ENCODE measurements at places on chromosomes 16 and 17. TPM values are rescaled to one million over a fixed set of nuclear protein-coding genes. Genes with fewer than 3 reads are reported as not detected.

The ZNF267 gene
- total RNA-seq = 17.4 TPM

The CDRT15L2 gene
- total RNA-seq = not detected

The PRR11 gene
- 0.62 TPM for total RNA-seq

The ALDH3A2 gene
- total RNA-seq = 55.7 TPM

The RPH3AL gene
- total RNA-seq = 12.5 TPM

The CDT1 gene
- 0.88 TPM for total RNA-seq

The PLCG2 gene
- total RNA-seq = 48.4 TPM

The PLA2G10 gene
- not detected for total RNA-seq

The PCGF2 gene
- total RNA-seq = 61.4 TPM

DNA sequence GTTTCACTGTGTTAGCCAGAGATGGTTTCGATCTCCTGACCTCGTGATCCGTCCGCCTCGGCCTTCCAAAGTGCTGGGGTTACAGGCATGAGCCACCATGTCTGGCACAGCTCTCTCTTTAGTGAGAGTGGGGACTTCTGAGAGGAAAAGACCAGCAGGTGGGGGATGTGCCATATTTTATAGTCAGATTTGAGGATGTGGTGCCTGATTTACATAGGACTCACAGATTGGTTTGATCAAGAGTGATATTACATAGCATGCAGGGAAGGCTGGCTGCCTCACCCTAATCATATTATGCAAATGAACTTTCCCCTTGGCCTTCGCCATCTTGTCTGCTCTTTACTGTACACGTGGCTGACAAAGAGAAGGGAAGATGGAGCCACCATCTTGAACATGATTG, 28.1 kb upstream of the MAPK3 start:
- DNase-seq = no peak

- DNase-seq = no peak
These were observed 31.9 kb downstream of the CLUAP1 start for GRCh38 chr16:3532741-3533140.

DNA sequence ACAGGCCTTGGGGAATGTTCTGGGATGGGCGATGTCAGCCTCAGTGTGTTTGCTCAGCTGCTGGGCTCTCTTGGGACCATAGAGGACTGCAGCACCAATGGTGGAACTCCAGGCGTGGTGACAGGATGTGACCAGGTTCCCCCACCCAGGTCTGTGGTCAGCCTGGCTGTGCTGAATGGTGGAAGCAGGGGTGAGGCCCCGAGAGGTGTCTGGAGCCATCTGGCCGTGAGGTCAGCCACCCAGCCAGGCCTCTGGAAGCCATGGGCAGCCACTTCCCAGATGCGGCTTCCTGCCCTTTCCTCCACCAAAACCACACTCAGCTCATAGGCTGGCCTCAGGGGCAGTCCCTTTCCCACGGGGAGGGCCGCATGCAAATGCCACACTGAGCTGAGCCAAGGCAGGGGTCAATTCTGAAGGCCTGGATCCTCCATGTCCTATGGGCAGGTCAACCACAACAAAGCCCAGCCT, 7.8 kb upstream of the MAPK7 start:
- peak; percentile 67 for DNase-seq

DNA sequence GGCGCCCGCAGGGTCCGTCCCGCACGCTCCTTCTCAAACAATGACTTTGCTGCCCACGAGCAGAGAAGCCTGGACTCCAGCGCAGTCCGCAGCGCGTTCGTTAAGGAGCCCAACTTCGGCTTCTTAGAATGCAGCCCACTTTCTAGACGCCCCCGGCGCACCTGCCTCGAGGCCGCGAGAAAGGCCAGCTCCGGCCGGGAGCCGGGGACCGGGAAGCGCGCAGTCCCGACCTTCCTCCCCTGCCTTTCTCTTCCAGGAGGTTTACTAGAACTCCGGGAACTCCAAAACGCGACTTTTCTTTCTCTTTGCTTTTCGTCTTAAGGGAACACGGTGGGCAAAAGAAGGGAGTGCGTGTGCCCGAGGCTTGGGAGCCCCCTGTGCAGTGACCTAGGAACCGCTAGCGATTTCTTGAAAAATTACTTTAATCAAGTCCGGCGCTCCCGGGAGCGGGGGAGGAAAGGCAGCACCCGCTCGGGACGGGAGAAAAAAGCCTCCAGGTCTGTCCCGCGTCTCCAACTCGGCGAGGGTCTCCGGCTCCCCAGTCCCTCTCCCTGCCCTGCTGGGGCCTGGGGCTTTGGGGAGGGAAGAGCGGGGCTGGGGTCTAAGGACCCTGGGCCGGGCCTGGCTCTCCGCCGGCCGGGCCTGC, 2.6 kb downstream of the HNF1B start:
- no peak for DNase-seq

DNA sequence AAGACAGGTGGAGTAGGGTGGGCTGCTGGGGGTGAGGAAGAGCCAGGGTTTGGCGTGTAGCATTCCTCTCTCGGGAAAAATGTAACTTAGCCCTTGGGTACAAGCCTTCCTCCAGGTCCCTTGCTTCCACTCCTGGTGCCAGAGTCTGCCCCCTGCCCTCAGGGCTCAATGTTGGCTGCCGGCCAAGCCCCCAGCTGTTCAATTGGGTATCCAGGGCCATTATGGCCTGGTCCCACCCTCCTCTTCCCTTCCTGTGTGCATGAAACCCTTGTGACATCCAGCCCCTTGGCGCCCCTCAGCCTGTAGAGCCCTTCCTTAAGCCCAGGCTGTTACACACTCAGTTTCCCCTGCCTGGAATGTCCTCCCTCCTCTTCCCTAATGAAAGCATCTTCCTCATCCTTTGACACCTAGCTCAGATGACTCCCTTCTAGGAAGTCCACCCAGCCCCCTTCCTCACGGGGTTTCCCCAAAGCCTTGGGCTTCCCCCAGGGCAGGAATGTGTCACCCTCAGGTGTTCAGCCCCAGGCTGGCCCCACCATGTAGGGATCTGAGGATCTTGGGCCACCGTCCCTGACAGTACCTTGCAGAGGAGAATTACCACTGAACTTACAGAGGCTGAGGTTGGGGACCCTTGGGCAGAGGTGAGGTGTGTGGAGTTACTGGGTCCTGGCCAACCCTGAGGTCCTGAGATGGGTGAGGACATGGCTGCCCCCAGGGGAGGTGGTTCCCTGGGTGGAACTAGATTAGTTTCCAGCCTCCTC, 30.0 kb downstream of the B9D1 start:
- no peak for DNase-seq

GRCh38 chr16:56294579-56294978, 103.3 kb downstream of the GNAO1 start:
- DNase-seq = no peak

DNA sequence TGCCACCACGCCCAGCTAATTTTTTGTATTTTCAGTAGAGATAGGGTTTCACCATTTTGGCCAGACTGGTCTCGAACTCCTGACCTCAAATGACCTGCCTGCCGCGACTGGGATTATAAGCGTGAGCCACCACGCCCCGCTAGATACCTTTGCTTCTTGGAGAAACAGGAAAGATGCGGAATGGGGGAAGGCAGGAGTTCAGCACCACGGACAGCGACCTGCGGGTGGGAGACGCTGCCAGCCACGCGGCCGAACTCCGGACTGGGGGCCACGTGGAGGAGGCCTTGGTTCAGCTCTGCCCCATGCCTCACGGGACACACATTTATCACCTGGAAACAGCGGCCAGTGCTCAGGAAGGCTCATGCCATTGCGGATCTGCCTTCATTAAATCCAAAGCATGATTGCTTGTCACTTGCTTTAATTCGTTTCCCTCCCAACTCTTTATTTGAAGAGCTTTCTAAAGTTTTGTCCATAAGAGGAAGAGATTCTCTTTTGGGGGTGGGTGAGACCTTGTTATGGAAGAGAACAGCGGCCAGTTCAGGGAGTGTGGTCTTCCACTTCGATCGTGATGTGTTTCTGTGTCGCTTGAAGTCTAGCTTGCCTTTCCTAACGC, 219.9 kb downstream of the ENGASE start:
- DNase-seq = peak; percentile 68

DNA sequence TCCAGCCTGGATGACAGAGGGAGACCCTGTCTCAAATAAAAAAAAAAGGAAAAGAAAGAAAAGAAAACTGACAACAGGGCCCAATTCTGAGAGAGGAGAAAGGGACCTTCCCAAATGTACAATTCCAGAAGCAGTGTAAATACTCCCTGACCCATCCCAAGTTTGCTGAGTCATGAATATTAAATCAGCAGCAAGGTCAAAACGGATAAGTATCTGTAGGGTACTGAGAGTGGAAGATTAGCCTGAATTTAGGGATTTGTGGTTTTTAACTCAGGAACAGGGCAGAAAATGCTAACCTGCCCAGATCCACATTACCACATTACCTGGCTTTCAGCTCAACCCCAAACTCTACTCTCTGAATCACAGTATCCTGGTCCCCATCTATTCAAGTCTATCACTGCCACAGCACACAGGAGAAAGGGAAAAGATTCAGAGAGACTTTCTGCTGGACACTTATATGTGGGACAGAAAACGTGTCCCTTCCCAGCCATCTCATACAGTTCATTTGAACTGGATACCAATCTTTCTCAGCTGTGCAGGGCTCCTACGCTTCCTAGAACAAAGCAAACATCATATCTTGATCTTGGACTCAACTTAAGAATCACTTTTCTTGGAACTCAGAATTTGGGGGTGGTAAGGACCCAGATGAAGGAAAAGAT, 2.9 kb downstream of the FXR2 start:
- no peak for DNase-seq

- no peak for DNase-seq
These were observed 21.8 kb downstream of the FAM20A start for GRCh38 chr17:68579194-68579927.

- DNase-seq = peak; percentile 87
These were observed at the start of gene TRIM47 for GRCh38 chr17:75878174-75878998. TRIM47 (minus strand) TSS chr17:75878581; CDS start chr17:75878548, 33 bp downstream.

DNA sequence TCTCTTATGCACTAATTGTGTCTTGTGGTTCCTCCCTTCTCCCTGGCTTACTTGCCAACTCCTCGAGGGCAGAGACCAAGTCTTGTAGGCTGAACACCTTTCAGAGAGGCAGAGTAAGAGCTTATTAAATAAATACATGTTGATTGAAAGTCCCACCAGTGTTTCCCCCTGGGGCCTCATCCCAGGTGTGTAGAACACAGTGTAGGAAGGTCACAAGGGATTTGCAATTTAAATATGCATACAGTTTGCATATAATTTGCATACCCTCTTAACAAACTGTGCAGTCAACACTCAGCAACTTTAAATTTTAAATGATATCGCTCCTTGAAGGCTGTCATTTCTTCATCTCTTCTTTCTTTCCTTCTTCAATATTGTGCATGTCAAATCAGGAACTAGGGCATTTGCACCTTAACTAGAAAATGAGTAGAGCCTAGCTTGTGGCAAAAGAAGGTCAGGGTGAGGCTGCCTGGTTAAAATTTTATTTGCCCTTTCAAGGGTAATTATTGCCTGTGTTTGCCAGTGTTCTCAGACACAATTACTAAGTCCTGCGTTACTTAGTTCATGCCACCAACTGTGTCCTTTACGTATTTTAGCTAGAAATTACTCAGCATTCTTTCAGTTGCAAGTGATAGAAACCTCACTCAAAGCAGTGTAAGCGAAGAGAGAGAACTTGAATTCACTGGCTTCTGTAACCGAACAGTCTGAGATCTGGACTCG, 465.7 kb downstream of the HAPSTR1 start:
- no peak for DNase-seq

DNA sequence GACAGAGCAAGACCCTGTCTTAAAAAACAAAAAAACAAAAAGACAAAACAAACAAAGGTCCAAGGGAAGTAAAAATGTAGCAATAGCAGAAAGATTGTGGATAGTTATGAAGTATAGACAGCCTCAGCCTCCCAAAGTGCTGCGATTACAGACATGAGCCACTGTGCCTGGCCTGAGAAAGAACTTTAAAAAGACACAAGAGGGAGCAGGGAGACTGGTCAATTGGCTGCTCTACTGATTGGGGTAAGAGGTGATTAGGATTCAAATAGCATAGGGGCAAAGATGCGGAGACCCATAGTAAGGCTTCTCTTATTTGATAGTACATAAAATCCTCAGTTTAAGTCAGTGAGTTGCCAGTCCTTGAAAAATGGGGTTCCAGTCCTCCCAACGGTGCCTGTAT, 518.2 kb upstream of the GOT2 start:
- DNase-seq = no peak

GRCh38 chr16:56109994-56110393, 81.3 kb upstream of the GNAO1 start:
- no peak for DNase-seq

DNA sequence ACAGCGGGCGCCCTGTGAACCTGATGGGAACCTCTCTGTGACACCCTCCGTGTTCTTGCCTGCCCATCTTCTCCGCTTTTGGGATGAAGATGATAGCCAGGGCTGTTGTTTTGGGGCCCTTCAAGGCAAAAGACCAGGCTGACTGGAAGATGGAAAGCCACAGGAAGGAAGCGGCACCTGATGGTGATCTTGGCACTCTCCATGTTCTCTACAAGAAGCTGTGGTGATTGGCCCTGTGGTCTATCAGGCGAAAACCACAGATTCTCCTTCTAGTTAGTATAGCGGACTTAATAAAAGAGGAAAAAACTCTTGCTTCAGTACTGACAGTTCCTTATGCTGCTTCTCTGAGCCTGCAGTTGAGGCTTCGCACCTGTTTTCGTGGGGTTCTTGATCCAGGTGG, 10.5 kb downstream of the CDK5RAP3 start:
- no peak for DNase-seq

GRCh38 chr16:727291-727977, 528 bp downstream of the HAGHL start:
- no peak for DNase-seq

DNA sequence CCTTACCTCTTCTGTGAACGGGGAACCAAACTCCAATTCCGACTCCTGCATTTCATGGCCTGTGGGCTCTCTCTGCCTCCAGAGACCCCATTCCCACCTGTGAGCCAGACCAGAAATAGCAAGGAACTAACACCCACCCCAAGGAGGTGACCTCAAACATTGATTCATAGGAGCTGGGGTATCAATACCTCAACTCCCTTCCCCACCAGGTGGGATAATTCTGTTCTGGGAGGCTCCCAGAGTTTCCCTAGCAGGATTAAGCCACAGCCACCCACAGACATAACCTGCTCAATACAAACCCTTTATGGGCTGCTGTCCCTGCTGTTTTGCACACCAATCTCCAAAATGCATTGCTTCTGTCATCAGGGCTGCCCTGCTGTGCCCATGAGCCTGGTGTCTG, 59.6 kb upstream of the FOXF1 start:
- no peak for DNase-seq

DNA sequence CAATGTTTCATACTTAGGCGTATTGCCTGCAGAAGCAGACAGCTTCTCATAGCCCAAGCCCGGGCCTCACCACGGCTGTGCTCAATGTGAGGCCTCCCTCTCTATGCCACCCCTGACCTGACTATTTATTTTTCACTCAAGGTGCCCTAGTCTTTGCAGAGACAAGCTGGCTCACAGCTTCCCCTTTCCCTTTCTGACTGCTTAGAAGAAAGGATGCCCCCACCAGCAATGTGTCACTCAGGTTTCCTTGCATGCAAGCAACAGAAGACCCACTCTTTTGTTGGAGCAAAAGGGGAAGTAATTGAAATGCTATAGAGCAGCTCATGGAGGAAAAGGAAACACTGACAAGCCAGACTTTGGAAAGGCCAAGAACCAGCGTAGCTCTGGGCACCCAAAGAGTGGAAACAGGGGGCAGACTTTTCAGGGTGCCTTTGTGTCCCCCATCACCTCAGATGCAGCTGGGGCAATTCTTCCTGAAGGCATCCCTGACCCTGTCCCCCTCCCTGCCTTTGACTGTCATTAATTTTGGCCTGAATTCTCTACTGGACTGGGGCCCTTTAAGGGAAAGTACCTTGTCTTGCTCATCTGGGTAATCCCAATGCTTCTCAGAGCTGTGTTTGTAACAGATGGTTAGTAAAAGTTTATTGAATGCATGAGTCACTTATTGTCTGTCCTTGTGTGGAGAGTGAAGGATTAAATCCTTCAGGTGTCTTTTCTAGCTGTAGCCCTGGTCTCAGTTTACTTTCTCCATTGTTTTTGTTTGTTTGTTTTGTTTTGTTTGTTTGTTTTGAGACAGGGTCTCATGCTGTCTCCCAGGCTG, 17.8 kb downstream of the RGS9 start:
- no peak for DNase-seq
